Aortic smooth muscle cell (primary cell): ENCODE measurements at places on chromosomes 12 and 14. TPM values are rescaled to one million over a fixed set of nuclear protein-coding genes. Genes with fewer than 3 reads are reported as not detected.

The KRT78 gene
- not detected in 2 replicates for total RNA-seq

The ART4 gene
- total RNA-seq: 0.66 and 3.5 TPM in 2 replicates

The SLC6A12 gene
- 0.12 TPM in 1 of 2 replicates, not detected in the other for total RNA-seq

The CIT gene
- 23.3 and 24.8 TPM in 2 replicates for total RNA-seq

The STRN3 gene
- 68.4 and 78.6 TPM in 2 replicates for total RNA-seq

The TSHR gene
- total RNA-seq: not detected in 2 replicates

The ATN1 gene
- total RNA-seq: 6.7 and 23.0 TPM in 2 replicates

The SIX4 gene
- total RNA-seq: 5.2 and 5.3 TPM in 2 replicates

The ETFBKMT gene
- total RNA-seq: 2.6 and 4.0 TPM in 2 replicates

The SLC7A8 gene
- total RNA-seq: 73.6 and 75.6 TPM in 2 replicates

The PLCZ1 gene
- 0.06 and 0.13 TPM in 2 replicates for total RNA-seq

The GPR65 gene
- 0.12 and 0.26 TPM in 2 replicates for total RNA-seq

The RASAL1 gene
- not detected in 2 replicates for total RNA-seq

The GALNT8 gene
- total RNA-seq: under 0.01 TPM in 1 of 2 replicates, not detected in the other

The BMAL2 gene
- total RNA-seq: 45.2 and 48.9 TPM in 2 replicates

The OTX2 gene
- not detected in 2 replicates for total RNA-seq

The SERPINA10 gene
- not detected in 2 replicates for total RNA-seq

The PIK3C2G gene
- total RNA-seq: not detected in 2 replicates

The HHIPL1 gene
- 5.7 and 6.7 TPM in 2 replicates for total RNA-seq

The DPY19L2 gene
- 1.4 and 2.0 TPM in 2 replicates for total RNA-seq

The PRR4 gene
- 0.53 and 2.2 TPM in 2 replicates for total RNA-seq

The SYNE2 gene
- 9.1 and 12.6 TPM in 2 replicates for total RNA-seq
